GM13977 (cell line): ENCODE measurements at places on chromosomes 13 and 19.
A peak's percentile ranks its signal among the peaks of the same experiment; 100 is the strongest.

GRCh38 chr19:6038634-6039405 lies 60.9 kb upstream of the RANBP3 start:
- DNase-seq, result peak; percentile 84

GRCh38 chr13:23753458-23753857 lies 135.7 kb downstream of the MIPEP start:
- no peak for DNase-seq

- DNase-seq, result peak; percentile 10
These were observed 745.2 kb downstream of the PCDH17 start for GRCh38 chr13:58376775-58377174.

GRCh38 chr13:99476648-99477047 lies 24.6 kb upstream of the TM9SF2 start:
- DNase-seq, result no peak

DNA sequence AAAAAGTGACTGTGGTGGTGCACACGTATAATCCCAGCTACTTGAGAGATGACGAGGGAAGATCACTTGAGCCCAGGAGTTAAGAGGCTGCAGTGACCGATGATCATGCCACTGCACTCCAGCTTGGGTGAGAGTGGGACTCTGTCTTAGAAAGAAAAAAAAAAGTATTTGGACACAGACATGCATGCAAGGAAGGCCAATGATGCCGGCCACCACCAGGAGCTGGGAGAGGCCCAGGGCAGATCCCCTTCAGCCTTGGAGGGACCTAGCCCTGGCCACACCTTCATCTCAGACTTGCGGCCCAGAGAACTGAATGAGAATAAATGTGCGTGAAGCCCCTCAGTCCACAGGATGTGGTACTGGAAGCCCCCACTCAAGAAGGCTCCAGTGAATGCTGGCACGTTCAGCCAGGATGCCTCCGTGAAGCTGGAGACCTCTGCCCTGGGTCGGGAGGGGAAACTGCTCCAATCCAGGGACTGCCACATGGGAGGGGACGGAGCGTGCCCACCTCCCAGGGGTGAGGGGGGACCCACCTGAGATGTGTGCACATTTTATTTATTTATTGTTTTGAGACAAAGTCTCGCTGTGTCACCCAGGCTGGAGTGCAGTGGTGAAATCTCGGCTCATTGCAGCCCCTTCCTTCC lies 14.6 kb downstream of the TNFAIP8L1 start:
- no peak for DNase-seq
